ENCODE measurements at places on chromosomes 2 and 18. TPM values are rescaled to one million over a fixed set of nuclear protein-coding genes. Genes with fewer than 3 reads are reported as not detected.

Gene FBXO48
- 1.2 TPM for total RNA-seq

Gene ATP8B1
- total RNA-seq: 41.5 TPM

Gene DQX1
- 9.6 TPM for total RNA-seq

Gene TUBA4B
- total RNA-seq: not detected

Gene SIGLEC15
- total RNA-seq: not detected

Gene CD302
- 56.5 TPM for total RNA-seq
